ENCODE measurements at places on chromosomes 5 and 9. TPM values are rescaled to one million over a fixed set of nuclear protein-coding genes. Genes with fewer than 3 reads are reported as not detected.

Gene AJM1
- 1.9 TPM for total RNA-seq

Gene SPATA31C1
- not detected for total RNA-seq

Gene CA9
- not detected for total RNA-seq

Gene ZBED3
- 4.4 TPM for total RNA-seq

Gene DND1
- 1.3 TPM for total RNA-seq

Gene LCN9
- not detected for total RNA-seq

Gene CREB3
- 30.0 TPM for total RNA-seq

Gene TMEM174
- not detected for total RNA-seq
